ENCODE measurements at places on chromosomes 12 and 14. TPM values are rescaled to one million over a fixed set of nuclear protein-coding genes. Genes with fewer than 3 reads are reported as not detected.

DNA sequence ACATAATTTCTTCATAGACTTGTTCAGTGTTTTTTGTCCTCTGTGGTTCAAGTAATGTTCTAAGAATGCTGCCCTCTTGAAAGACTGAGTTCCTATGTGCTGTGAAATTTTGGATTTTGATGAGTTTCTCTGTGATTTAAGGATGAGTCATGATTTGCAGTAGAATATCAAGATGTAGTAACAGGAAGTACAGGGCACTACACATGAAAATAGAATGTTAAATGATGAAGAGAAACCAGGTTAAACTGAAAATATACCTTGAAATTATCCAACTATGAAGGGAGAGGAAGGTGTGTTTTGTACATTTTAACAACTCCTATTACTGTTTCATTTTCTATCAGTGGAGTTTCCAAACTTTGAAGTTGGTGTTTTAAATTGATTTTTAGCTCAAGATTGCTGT, 4.8 kb downstream of the ELK3 start:
- no peak for DNase-seq

DNA sequence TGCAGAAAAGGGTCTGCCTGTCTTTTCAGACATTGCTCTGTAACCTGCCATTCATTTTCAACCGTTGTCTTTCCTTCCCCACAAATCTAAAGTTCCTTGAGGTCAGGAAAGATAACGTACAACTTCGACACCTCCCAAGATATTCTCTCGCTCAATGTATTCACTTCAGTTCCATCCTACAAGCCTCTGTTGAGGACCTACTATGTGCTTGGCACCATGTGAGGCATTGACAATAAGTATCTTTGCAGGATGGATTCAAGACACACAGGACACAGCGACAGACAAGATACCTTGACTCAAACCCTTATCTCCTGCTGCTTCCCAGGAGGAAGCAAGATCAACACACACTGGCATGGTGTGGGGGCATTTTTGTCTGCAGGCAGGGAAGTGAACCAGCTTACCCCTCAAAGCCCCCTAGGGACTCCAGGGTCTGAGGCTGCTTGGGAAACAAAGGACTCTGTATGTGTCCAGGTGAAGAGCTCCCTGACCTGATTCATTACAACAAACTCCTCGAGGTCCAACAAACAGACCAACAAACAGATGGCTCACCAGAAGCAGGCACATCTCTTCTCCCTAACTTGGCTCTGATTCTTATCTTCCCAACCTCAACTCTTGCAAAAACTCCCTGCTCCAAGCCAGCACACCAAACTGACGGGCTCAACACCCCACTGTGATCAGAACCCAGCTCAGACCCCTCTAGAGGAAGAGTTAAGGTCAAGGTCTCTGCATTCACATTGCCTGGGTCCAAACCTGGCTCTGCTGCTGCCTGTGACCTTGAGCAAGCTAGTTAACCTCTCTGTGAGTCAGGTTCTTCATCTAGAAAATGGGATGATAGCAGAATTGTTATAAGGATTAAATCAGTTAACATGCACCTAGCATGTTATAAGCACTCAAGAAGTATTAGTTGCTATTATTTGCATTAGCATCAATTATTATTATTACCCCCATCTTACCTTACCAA, 6.3 kb downstream of the NUAK1 start:
- DNase-seq, result no peak

The ERP27 gene
- 2.6 TPM for total RNA-seq

DNA sequence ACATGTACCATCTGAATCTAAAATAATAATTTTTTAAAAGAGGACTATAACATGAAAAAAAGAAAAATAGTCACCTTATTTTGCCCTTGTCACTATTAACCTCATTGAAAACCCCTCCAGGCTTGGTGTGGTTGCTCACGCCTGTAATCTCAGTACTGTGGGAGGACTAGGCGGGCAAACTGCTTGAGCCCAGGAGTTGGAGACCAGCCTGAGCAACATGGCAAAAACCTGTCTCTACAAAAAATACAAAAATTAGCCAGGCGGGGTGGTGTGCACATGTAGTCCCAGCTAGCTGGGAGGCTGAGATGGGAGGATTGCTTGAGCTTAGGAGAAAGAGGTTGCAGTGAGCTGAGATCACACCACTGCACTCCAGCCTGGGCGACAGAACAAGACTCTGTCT, 126.3 kb upstream of the KRAS start:
- no peak for DNase-seq

The CEP170B gene
- total RNA-seq, result 154 TPM

All from transverse colon (tissue), 4 donors.